ENCODE measurements at places on chromosomes 11 and 22.

DNA sequence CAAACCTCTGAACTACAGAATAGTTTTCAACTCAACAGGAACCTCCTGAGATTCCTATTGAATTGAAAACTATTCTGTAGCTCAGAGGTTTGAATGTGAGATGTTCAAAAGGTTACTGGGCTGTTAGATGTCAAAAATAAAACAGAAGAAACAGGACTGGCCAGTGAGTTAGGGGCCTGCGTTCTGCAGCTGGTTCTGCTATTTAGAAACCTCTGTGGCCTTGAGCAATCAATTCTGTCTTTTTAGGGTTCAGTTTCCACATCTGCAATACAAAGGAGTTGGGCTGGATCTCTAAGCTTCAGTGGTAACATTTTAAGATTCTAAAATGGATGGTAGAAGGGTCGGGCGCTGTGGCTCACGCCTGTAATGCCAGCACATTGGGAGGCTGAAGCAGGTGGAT is 55.8 kb downstream of the CLMP start:
- no peak for DNase-seq

- no peak for DNase-seq
Measured at GRCh38 chr22:50314081-50314454, 6.6 kb upstream of the PLXNB2 start.

DNA sequence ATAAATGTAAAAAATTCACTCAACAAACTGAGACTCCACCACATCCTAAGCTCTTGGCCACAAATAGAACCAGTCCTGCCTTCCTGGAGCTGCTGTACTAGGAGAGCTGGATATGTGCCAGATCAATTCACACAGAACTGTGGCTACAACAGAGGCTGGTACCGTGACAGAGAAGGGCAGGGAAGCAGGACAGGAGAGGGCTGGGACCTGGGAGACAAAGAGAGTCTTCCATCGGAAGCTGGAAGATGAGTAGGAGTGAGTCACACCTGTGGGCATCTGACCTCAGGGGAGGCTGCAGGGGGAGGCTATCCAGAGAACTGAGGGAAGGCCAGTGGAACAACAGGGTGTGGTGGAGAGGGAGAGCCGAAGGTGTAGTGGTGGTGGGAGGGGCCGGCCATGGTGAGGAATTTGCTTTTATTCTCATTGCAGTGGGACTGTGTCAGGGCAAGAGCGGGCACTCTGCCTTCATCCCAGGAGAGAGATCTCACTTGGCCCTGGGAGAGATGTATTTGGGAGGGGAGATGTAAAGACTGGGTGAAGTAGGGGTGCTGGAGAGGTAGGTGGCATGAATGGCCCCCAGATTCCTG is 1.9 kb upstream of the LTBP3 start:
- DNase-seq, result no peak

- DNase-seq, result peak; percentile 30
Measured at GRCh38 chr22:43263645-43264514, 76.9 kb upstream of the TTLL12 start.

- DNase-seq, result no peak
Measured at GRCh38 chr11:77131560-77131959, 3.5 kb downstream of the MYO7A start.

DNA sequence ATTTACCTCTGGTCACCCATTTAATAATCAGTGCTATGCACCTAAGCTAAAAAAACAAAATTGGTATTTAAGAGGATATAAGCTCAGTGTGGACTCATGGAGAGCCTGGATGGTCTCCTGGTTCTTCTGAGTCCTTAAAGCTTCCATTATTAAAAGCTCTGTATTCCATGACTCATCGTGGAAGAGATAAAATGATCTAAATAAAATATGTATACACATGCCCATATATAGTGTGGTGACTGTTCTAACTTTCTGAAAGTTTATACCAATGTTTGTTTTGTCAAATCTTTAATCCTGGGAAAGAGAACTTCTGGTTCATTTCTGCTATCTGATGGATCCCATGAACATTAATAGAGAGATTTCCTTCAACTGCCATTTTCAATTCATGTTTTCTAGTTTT is 375.9 kb downstream of the GUCY1A2 start:
- no peak for DNase-seq

- DNase-seq, result peak; percentile 84
Measured at GRCh38 chr22:50696251-50696798, 23.7 kb downstream of the SHANK3 start.

DNA sequence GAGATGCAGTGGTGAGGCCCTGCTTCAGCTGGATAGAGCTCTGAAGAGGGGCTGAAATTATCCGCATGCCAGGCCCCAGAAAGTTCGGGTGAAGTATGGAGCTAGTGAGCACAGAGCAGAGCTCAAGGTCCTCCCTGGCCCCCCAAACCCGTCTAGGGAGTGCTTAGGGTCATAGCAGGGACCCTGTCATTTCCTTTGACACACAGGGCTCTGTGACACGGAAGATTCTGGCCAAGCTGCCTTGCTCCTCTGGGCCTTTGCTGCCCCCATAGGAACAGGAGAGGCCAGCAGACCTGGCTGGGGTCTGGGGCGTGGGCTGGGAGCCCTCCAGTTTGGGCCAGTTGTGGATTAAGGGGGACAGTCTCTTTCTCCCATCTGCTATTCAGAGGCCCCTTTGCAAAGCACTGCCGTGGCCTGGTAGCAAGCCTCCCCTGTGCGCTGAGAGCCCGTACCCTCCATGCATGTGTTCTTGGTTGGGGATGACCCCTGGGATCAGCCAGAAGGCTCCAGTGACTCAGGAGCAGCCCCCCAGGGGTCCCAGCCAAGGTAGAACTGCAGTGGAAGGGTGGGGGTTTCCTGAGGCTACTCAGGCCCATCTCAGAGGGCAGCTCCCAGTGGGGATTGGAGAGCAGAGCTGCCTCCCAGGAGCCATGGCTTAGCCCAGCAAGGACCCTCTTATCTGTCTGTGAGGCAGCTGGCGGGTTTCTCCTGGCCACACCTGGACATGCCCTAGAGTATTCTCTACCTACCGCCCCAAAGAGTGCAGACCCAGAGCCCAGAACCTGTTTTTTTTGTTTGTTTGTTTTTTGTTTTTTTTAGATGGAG is 42.3 kb downstream of the RNF141 start:
- peak; percentile 6 for DNase-seq

DNA sequence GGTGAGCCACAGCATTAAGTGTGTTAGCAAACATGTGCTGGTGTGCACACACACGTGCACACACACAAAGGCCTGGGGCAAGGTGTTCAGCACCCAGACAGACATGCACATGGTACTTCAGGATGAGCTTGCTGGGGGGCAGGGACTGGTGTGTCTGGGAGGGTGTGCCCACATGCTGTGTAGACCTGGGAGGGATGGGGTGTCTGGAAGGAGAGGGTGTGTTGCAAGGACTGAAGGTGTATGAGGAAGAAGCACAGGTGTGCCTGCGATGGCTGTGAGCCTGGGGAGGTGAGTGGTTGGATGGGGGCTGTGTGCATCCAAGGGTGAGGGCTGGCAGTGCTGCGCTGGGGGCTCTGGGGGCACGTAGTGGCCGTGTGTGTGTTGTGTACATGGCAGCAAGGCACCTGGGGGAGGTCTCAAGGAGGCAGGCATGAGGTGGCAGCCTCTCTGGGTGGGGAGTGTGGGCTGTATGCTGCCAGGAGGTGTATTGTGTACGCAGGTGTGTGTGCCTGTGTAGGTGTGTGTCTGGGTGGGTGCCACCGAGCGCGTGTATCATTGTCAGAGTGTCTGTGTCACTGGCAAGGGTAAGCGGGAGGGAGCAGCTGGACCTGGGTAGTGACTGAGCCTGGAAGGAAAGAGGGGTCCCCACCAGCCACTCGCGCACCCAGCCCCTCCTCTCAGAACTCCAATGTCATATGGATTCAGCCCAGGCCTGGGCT is 2.2 kb downstream of the NRXN2 start:
- no peak for DNase-seq

DNA sequence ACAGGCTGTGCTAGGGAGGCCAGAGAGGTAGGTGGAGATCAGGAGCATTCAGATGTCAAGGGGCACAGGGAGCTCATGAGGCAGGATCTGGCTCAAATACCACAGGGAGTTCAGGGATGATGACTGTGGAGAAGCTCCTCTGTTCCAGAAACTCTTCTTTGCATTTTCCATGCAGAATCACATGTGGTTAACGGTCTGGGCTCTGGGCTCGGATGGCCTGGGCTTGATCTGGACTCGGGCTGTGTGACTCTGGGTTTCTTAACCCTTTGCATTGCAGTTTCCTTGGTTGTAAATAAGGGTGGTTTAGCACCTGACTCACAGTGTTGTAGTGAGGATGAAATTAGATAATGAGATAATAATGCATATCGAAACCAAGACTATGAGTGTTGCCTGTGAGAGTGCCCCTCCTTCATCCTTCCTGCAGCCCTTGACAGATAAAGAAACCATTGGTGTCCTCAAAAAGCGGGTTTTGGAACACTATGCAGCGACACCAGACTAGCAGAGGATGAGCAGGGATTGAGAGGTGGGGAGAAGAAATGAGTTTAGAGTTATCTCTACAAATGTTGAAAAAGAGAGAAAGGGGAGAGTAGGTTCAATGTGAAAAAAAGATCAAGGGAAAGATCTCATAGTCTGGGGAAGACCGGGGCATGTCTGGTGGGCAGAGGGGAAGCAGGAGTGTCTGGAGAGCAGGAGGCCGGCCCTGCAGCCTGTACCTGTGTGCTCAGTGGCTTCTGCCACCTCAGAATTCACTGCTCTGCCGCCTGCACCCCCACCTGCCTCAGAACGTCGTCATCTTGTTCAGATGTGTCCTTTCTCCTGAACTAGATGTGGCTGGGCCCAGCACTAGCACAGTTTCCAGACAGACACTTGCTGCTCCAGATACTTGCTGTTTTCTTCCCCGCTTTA is 197.8 kb upstream of the SORL1-AS1 start:
- no peak for DNase-seq

DNA sequence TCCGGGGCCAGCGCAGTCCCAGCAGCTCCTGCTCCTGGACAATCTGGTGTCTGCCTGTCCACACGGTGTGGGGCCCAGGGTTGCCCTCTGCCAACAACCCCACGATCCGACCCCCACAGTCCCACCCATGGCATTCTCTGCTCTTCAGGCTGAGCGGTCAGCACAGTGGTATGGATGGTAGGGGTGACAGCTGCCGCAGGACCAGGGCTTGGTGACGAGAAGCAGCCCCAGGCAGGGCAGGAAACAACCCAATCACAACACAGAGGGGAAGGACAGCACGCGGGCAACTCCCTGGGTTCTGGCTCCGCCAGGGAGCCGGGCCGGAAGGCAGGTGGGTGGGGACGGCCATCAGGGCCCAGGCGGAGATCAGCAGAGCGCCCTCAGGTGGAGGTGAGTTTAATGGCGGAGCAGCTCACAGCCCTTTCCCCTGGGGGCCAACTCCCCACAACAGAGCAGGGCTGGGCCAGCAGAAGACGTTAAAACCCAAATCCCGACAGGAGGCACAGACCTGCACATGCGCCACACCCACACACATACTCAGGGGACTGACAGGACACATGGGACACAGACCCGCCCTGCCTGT is 5.3 kb upstream of the CHADL start:
- DNase-seq, result no peak

GRCh38 chr22:18968011-18968749 is 32.1 kb upstream of the PRODH start:
- DNase-seq, result peak; percentile 50

DNA sequence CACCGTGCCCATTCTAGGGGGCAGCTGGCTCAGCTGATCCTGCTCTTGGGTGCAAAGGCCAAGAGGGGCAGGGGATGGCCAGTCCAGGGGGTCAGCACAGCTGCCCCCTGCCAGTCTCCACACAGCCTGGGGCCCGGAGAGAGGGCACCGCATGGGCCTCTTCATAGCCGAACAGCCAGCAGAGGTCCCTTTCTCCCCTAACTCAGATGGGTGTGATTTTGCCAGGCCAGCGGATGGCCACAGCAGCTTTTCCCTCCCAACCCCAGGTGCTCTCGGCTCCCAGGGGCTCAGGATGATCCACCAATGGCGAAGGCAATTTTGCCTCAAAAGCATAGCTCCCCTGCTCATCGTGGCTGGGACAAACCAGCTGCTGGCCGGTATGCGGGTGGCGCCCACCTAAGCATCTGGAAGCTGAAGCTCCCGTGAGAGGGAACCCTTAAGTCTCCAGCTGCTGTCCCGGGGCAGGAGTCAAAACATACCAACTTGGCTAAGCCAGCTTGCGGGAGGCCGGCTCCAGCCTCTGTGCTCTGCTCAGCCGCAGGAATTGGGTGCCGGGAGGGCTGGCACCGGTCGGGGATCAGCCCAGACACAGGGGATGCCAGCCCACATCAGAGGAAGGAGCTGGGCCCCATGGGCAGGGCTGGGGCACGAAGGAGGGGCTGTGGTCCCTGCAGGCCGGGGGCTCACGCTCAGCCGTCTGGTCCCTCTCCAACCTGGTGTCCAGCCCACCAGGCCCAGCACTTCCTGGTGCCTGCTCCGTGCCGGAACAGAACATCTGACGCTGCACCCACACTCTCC is 30.5 kb upstream of the GNB1L start:
- no peak for DNase-seq

GRCh38 chr11:75273411-75274391 is 33.1 kb downstream of the TPBGL start:
- no peak for DNase-seq

GRCh38 chr11:68216171-68216938 is 3.3 kb upstream of the KMT5B start:
- no peak for DNase-seq

DNA sequence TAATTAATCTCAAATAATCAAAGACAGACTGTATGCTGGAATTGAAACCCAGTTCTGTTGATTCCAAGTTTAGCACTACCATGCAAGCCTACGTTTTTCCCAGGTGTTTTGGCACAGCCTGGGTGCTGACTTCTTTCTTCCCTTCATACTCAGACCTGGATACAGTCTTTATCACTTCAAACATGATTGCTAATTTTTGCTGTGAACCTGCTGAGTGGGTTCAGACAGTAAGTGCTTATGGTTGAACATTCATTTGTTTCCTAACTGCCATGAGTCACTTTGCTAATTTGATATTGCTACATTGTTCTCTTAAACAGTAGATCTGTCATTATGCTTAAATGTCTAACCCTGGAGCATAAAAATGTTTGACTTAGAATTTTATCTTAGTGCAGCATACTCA is 12.2 kb downstream of the PAAF1 start:
- no peak for DNase-seq

DNA sequence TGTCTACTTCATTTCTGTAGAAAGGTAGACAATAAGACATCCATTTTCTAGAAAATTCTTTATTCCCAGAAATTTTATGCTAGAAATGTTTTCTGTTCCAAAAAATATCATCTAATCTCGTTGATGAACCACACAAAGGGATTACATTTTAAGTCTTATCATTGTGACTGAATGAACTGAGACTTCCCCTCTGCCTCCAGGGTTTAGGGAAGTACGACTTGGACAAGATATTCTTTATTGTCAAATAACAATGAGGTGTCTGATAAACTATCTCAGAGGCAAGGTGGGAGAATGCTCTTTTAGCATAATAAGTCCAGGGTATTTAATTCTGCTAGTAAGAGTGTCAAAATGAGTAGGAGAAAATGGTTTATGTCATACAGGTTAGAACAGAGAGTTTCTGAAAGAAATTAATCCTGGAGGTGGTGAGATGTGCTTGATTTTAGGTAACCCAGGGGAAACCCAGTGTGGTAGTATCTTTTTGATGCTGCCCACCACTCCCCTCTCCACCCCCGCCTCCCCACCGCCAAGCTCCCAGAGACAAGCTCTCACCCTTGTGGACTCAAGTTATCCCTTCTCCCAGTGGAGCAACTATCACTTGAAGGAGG is 100.6 kb downstream of the CD44 start:
- DNase-seq, result no peak

All from AG20443 (cell line).